Progenitor cell of endocrine pancreas (in vitro differentiated cells): ENCODE measurements at places on chromosomes 11 and 22. TPM values are rescaled to one million over a fixed set of nuclear protein-coding genes. Genes with fewer than 3 reads are reported as not detected.

SOX6 gene
- 32.6 and 34.9 TPM in 2 replicates for total RNA-seq

FADS2 gene
- 399 and 402 TPM in 2 replicates for total RNA-seq

MAP4K2 gene
- total RNA-seq = 12.7 and 13.3 TPM in 2 replicates

TTC9C gene
- 35.5 and 40.8 TPM in 2 replicates for total RNA-seq

- DNase-seq = no peak
Measured at GRCh38 chr11:73241300-73241699, 23.2 kb downstream of the P2RY2 start.

DNA sequence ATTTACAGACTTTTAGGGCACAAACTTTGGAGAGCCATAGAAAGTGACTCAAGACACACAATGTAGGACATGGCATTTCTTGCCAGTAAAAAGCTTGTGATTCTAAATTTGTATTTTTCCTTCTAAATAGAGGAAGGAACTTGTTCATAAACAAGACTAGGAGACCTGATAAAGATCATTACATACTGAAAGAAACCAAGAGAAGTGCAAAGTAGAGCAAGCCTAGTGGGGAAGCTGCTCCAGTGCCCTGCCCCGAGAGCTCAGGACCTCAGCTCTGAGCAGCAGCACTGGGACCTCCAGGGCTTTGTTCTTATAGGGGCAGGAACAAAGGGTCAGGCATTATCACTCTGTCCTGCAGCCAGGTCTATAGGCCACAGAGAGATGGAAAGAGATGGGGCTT lies 7.2 kb downstream of the IRAG1 start:
- DNase-seq = no peak

DNA sequence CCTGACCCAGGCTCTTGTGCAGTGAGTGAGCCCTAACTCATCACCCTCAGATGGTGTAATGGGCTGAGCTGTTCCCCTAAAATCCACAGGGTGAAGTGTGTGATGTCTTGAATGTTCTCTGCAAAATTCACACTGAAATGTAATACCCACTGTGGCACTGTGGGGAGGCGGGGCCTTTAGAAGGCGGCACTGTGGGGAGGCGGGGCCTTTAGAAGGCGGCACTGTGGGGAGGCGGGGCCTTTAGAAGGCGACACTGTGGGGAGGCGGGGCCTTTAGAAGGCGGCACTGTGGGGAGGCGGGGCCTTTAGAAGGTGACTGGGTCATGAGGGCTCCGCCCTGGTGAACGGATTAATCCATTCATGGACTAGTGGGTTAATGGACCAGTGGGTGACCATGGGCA lies 33.0 kb downstream of the CHID1 start:
- DNase-seq = no peak
